T-helper 9 cell (primary cell): ENCODE measurements at places on chromosomes 13 and 19.

- DNase-seq, result no peak
Observed at GRCh38 chr19:8261881-8262280, 46.3 kb downstream of the CD320 start.

DNA sequence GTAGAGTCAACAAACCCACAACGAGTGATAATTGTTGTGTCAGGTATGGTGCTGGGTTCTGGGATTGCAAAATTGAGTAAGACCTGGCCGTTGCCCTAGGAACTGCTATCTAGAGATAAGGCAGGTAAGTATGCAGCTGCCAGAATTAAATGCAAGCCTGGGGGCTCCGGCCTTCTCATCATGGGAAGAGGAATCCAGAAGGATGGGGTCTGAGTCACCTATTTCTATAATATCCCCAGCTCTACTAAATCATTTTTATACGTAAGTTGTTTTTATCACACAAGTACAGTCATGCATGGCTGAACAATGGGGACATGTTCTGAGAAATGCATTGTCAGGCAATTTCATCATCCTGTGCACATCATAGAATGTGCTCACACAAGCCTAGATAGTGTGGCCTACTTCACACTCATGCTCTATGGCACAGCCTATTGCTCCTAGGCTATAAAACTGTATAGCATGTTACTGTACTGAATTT is 203.0 kb downstream of the KLF5 start:
- no peak for DNase-seq

DNA sequence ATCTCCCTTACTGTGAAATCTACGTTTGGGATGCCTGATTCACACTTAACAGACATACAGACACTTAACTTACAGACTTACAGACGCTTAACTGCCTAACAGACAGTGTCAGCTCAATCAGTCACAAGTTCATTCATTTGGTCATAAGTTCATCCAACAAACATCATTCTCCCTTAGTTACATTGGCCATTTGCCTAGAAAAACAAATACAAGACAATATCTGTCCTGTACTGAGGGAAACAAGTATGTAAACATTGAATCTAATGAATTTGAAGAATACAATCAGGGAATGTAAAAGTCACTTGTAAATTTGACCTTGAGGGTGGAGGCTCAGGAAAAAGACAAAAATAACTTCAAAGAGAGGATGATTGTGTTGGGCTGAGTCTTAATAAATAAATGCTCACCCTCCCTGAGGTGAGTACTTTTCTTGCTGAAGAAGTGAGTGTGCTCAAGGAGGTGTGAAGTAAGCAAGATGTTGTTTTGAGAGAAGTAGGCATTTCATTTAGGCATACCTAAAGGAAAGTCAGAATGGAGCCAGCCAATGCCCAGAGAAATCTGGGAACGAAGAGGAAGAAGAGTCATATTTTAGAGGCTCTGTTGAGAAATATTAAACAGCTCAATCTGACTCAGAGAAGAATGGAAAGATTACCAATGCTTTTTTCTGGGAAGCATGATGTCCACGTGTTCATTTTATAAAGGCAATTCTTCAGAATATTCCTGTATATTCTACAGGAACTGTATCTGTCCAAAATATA is 958.4 kb upstream of the SLC10A2 start:
- DNase-seq, result no peak

DNA sequence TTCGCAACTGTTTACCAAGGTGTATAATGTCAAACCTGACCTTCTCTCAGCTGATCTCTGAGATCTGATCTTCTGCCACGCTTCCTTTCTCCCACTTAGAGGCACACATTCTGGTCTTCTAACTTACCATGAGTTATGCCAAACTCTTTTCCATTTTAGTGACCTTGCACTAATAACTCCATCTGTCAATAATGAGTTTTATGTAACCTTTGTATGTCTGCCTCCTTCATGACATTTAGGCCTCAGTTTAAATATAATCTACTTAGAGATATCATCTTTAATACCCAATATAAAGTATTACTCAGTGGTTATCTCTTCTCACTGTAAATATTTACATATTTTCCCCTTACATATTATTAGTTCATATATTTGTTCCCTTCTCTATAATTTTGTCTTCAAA is 827.5 kb upstream of the PCDH20 start:
- no peak for DNase-seq

DNA sequence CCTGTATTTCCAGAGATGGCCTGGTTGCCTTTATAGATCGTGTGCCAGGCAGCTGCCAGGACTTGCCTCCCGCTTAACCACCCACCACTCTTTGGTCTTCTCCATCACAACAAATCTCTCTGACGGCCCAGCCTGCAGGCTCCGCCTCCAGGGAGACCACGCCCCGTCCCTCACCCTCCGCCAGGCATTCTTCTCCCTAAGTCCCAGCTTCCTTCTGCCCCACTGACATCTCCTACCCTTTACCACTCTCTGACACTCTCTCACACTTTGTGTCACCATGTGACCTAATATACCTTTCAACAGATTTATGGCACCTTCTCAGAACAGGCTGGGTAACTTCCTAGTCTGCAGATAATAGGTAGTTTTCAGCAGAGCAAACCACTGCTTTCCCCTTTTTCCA is 95.1 kb downstream of the CAB39L start:
- no peak for DNase-seq

- no peak for DNase-seq
Observed at GRCh38 chr13:85651440-85651839, 147.8 kb downstream of the SLITRK6 start.

DNA sequence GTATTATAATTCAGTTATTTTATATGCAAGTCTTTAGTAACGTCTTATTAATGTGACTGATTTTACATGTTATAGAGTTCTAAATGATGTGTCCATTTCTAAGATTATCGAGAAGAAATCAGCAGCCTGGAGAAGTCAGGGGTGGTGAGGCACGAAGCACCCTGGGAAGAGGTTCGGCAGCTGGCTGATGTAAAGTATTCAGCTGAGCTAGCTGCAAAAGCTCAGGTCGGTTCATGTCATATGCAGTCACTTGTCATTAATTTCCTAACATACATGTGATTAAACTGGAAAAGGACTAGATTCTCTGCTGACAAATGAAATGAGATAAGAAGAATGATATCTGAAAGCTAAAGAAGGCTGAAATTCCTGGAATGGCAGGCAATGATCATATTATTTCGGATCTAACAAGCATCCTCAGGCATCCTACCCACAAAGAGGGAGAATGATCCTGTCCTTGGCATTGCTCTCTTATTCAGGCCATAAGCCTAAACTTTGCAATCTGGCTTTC is 383.0 kb upstream of the SLITRK1 start:
- DNase-seq, result no peak

- peak; percentile 15 for DNase-seq
Observed at GRCh38 chr13:51453959-51454703, 1.3 kb upstream of the INTS6 start.

DNA sequence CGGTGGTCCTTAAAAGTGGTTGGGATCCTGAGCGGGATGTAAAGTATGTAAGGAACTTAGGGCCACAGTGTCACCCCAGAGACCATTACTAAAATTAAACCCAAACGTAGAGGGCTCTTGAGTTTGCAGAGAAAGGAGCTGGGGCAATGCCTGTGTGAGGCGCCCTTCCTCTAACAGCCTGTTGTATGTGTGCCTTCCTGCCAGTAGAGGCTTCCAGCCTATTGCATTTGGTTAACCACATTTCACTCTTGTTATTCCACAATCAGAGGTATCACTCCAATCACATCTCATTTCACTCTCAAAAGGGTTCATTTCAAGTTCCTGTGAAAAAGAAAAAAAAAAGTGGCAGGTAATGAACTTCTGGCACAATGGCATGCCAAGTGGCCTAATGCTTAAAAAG is 29.4 kb downstream of the DIAPH3 start:
- no peak for DNase-seq

DNA sequence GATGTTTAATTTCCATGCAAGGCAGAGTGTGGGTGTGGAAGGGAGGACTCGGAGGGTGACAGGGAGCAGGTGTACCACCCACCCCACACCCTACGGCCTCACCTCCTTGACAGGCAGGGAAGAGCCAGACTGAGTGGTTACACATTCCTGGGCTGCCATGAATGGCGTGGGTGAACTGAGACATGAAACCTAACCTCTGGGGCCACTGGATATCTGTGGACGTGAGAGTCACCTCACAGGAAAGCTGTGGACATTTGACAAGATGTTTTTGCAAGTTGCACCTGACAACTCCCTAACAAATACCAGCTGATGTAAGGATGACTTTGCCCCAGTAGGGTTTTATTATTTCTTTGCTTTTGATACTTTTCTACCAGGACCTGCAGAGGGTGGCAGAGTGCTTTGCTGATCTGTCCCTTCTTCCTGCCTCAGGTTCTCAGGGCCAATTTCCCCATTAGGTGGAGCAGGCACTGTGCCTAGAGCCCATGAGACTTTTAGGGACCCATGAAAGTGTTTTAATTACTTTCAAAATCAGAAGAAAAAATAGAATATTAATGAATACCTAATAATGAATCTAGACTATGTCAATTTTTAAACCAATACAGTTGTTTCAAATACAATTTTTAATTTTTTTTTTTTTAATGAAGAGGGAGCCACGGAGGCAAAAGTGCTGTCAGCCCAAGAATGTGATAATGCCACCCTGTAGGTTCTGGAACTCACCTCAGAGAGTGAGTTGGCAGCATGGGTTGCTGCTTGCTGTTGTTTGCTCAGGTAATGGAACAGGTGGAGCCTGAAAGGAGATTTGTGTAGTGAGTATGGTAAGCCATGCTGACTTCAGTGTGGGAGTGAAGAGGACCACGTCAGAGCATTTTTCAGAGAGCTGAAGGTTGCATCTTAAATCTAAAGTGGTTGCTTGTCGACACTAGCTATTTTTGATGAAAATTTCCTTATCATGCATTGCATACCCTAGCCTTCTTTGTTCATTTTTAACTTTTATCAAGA is 58.0 kb upstream of the CYSLTR2 start:
- peak; percentile 25 for DNase-seq

GRCh38 chr13:109595471-109595870 is 190.9 kb downstream of the IRS2 start:
- no peak for DNase-seq

GRCh38 chr19:50837300-50837699 is 3.9 kb upstream of the KLK15 start:
- no peak for DNase-seq

DNA sequence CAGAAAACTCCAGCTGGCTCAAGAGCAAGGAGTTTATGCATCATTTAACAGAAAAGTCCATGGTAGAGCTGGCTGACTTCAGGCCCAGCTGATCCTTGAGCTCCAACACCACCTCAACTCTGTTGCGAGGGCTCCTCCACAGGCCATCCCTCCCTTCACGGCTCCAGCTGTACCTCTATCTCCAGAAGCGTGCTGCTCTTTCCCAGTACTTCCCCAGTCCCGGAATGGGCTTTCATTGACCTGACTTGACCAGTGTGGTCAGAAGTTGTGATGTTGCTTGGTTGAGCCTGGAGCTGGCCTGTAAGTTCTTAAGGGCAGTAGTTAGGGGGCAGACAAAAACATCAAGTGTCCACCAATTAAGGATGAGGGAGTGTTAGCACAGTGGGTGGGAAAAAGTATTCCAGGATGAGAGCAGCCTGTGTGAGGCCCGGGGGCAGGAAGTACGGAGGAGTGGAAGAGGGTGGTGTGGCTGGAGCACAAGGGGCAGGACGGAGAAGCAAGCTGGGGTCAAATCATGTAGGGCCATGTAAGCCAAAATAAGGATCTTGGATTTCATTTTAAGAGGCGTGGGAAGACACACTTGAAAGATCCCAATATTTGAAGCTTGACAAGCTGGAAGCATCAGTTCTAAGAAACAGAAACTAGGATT is 24.0 kb downstream of the SKA3 start:
- no peak for DNase-seq

DNA sequence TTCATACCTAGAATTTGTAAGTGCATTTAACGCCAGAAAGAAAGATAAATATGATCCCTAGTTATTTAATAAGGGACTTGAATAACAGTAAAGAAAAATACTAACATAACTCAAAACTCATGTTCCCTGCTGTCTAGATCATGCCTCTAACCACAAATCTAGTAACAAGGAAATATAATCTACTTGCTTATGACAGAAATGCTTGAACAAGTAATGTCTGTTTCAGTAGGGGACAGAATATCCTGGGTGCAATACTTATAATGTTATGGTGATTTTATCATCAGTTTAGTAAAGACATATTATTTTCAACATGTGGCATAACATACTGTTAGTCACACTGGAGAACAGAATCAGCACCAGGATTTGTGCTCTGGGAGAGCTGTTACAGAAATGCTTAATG is 861.9 kb upstream of the SLITRK1 start:
- no peak for DNase-seq

GRCh38 chr13:94886191-94886590 is 173.8 kb upstream of the SOX21 start:
- DNase-seq, result no peak

DNA sequence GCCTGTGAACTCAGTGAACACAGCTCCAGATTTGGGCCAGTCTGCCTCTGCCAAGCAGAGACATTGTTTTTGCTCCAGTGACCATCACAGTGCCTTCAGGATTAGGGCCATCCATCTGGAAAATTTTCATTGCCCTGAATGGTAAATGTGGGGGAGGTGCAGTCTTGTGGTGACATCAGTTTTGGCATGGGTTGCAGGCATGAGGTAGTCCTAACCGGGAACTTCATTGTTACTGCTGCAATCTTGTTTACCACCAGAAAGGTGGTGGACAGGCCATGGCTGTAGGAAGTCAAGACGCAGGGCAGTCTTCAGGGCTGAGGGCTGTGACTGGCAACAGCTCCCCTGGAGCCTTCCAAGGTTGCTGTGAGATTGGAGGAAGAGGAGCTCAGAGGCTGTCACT is 55.2 kb downstream of the SPATA13 start:
- DNase-seq, result no peak

DNA sequence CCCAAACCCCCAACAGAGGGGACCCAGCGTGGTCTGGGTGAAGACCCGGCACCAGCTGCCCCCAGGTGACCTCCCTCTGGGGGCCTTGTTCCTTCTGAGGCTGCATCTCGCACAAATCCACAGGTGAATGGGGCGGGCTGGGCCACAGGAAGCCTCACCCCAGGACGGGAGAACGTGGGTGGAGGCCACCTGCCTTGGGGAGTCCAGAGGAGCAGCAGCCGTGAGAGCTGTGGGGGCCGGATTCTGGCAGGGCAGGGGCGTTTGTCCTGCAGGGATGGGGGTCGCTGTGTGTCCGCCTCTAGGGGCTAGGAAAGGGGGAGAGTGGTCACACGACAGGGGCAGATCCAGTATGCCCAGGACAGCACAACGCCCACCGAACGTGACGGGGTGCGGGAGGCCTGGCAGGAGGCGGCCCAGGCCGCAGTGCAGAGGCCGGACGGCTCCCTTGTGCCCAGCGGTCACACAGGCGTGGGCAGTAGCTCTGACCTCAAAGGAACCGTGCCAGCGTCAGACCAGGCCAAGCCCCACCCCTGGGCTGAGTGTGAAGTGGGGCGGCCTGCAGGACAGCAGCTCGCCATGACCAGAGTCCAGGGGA is 6.7 kb downstream of the POLR2E start:
- DNase-seq, result no peak

- DNase-seq, result no peak
Observed at GRCh38 chr19:5542665-5543064, 25.1 kb downstream of the TINCR start.

GRCh38 chr13:106143930-106144709 is 391.3 kb downstream of the EFNB2 start:
- no peak for DNase-seq

GRCh38 chr13:27920677-27921420 is 1.0 kb downstream of the PDX1 start:
- DNase-seq, result no peak

- DNase-seq, result no peak
Observed at GRCh38 chr19:37466277-37466797, 907 bp downstream of the ZNF569 start.
